ENCODE measurements at places on chromosomes 6 and 20.

DNA sequence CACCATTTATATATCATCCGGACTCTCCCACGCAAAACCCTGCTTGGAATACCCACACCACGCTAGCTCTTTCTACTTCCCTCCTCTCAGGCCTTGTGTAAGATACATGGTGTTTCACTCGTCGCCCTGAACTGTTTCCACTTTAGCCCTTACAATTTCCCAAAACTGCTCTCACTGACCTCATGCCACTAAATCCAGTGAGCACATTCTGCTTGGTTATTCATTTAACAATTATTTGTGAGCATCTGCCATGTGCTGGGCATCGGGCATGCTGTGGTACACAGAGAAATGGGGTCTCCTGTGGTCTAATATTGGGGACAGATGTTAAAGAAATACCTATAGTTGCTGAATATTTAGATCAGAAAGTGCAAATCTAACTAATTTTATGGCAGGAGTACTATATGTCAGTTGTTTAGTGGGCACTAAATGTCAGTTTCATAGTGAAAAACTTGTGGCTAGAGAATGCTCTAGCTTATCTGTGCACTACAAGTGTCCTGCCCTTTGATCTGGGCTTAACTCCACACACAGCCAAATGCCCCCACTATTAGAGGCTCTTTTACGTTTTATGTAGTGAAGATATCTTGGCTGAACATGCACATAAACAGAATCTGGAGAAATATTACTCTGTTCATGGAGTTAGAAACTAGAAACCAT lies 41.0 kb downstream of the PLEKHG1 start:
- DNase-seq: no peak

DNA sequence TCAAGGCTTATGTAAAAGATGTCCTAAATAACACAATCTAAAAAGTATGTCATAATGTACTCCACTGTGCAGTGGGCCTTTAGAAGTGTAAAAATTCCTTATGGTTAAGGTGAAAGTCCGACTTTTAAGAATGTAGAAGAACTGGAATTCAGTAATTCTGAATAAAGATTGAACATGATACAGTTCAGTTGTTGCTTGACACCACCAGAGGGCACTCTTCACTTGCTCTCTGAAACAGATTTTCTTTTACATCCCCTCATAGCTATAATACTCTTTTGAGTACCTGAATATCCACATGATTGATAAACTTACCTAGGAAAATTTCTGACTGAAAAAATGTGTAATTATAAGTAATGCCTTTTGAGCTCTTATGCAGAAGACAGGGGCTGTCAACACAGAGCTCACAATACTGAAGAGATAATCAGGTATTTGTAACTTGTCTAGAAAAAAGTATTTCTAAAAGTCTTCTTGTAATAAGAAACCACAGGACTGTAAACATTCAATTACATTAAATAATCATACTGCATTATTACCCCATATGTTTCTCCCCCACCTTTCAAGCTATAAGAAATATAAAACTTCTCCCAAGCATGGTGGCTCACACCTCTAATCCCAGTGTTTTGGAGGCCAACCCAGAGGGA lies 92.1 kb downstream of the POPDC3 start:
- DNase-seq: no peak

DNA sequence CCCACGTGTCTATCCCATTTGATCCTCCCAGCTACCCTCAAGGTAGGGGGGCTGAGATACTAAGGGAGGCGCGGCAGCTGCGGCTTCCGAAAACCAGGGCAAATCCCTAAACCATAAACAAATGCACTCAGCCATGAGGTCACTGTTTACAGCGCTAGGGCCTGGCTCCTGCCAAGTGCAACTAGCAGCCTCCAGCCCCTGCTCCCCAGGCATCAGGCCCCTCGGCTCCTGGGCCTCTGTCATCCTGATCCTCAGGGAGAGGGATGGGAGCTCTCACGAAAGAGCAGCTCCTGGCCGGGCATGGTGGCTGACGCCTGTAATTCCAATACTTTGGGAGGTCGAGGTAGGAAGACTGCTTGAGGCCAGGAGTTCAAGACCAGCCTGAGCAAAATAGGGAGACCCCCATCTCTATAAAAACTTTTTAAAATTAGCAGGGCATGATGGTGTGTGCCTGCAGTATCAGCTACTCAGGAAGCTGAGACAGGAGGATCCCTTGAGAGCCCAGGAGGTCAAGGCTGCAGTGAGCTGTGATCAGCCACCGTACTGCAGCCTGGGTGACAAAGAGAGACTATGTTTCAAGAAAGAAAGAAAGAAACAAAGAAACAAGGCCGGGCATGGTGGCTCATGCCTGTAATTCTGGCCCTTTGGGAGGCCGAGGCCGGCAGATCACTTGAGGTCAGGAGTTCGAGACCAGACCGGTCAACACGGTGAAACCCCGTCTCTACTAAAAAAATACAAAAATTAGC lies 42.5 kb upstream of the TLDC2 start:
- no peak for DNase-seq

DNA sequence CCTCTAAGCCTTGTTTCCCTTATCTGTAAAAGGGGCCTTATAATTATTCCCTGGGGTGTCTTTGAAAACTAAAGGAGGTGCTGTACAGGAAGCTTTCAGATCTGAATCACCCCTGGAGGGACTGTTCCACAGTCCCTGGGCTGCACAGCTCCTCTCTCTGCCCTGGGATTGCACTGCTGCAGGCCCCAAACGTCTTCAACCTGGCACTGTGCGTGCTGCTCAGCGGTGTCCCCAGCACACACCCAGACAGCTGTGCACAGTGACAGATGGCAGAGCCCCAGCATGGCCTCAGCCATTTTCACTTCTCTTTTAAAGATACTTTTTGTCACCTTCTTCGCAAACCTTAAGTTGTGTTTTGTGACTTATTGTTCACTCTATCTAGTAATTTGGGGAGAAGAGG lies 50.7 kb upstream of the INSM1 start:
- DNase-seq: no peak

DNA sequence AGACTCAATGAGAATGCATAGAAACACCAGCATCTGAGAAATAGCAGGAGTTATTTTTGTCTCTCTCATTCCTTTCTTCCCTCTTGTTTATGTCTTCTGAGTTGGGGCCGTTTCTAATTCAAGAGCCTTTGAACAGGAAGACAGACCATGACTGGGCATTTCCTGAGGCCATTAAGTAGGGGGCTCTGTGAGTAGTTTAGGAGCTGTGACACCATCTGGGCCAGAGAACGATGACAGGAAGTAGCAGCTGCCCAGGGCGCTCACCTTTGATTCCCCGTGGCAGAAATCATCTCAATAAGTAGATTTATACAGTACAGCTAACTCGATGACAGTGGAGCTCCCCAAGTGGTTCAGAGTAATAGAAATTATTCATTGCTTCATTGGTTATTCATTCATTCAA lies 298.4 kb upstream of the PLN start:
- DNase-seq: no peak

- DNase-seq: peak; percentile 65
These were observed at the start of gene HFE for GRCh38 chr6:26087284-26088115. Gene HFE, plus strand, starts transcription at chr6:26087429. Its CDS starts 12 bp downstream, at chr6:26087441.

- no peak for DNase-seq
These were observed 128.9 kb downstream of the BACH2 start for GRCh38 chr6:90167514-90168379.

DNA sequence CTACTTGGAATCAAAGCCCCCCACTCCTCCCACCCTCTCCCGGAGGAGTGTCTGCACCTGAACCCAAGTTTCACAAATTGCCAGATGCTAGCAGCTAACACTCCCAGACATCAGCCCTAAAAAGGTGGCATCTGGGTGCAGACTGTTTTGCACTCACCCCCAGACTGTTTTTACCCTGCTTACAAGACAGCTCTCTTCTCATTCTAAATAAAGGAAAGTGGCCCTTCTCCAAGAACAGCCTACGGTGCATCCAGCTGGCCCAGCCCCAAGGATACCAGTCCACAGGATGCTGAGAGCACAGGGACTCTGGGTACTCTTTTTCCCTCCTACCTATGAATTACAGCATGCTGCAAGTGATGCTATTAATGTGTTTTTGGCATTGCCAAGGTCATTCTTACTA lies 842.0 kb upstream of the FLRT3 start:
- DNase-seq: no peak

DNA sequence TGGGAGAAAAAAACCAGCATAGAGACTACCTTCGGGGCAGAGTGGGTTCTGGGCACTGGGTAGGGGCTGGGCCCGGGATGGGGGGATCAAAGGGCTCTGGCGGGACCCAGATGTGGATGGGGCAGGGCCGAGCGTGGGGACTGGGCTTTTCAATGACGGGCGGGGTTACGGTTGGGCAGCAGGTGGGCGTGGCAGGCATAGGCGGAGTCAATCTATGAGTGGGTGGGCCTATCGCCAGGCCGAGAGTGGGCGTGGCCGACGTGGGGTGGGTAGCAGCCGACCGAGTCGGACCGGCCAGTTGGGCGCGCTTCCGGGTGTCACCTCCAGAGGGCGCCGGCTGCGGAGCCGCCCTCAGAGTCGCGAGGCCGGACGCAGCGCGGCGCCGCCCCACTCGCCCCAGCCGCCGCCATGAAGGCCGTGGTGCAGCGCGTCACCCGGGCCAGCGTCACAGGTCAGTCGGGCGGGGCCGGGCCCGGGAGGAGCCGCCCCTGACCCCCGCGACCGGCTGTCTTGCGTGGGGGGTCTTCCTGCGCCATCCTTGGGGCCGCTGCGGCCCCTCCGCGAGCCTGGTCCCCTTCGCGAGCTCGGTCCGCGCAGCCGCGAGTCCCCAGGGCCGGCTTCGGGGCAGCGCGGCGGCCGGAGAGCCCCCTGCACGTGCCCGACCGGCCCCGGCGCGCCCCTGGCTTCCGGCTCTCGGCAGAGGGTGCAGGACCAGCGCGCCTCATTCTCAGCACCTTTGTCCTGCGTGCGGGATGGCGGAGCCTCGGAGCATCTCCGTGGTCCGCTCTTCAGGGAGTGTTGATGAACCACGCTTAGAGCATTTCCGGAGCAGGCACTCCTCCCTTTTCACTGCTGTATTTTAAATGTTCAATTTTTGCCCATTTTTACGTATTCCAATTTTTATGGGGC lies at the start of gene DTD1:
TSS of gene DTD1 (plus strand) at position 390 of the 909 bp plus-strand sequence. CDS start at position 409, 19 bp downstream.
- peak; percentile 92 for DNase-seq

DNA sequence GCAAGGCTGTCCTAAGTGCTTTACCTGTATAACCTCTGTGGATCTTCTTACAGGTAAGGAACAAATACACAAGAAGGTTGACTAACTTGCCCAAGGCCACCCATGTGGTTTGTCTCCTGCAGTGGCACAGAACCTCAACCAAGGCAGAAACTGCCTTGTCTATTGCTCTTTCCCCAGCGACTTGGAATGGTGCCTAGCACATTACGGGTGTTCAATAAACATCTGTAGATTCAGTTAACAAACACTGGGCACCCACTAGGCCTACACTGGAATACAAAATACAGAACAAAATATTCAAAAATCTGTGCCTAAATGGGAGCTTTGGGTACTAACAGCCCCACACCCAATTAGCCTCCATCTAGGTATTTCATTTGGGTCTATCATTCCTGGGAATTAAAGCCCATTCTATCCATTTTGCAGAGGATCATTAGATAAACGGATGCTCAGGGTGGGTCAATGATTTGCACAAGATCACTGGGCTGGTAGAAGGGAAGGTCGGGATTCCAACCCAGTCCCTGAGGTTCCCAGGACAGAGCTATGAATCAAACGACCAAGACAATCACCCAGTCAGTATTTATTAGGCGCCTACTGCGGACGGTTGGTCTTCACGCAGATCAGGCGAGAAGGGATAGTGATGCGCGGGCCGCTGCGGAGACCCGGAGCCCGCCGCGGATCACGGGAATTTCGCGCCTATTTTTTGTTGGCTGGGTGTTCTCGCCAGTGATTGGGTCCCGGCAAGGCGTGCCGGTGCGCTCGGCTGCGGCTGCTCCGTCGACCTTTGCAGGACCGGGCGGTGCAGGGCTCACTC lies at the start of gene STK35:
TSS of gene STK35 (plus strand) at position 771 of the 808 bp plus-strand sequence. CDS start 55 bp downstream, outside the sequence.
- DNase-seq: no peak

DNA sequence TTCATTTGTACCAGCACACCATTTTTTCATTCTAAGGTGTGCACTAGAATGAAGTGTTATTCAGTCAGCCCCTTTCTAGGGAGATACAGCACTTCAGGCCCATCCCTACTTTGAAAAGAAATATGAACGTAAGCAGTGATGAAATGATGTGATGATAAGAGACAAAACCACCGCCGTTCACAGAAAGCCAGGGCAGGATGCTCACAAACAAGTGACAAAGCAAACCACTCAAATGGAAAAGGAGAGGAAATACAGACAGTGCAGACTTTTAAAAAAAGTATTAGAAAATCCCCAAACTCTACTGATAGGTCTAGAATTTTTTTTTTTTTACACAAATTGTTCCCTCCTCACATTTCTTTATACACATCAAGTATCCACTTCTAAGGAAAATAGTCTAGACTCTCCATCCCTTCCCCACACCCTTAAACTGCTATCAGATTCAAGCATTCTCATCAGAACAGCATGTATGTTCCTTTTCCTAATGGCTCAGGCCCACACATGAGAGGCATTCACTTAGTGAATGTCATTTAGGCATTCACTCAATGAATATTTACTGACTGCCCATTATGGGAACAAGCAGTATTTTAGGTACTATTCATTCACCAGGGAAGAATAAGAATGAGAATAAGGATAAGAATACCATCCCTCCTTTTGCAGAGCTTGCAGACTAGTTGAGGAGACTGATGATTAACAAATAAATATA lies 243.5 kb downstream of the GMPR start:
- DNase-seq: peak; percentile 37

- DNase-seq: no peak
These were observed 109.9 kb downstream of the SLC24A3 start for GRCh38 chr20:19322061-19322985.

GRCh38 chr6:36742146-36742545 lies 44.5 kb downstream of the RAB44 start:
- DNase-seq: no peak

GRCh38 chr20:19628570-19629134 lies 129.4 kb upstream of the RIN2 start:
- no peak for DNase-seq

DNA sequence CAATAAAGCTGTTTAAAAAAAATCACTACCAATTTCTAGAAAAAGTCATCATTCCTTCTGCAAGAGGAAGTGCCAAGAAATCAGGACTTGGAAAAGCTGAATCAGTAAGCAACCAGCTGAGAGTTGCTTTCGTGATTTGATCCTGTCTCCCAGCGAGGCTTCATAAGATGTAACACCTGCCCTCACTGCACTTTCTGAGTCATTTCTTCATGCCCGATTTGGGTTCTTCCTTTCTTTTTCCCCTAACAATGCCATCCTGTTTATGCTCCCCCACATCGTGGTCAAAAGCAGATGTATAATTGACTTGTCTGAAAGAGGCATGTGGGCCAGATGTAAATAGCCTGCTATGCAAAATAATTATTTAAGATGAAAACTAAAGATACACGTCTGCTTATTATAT lies 52.1 kb downstream of the RIPOR2 start:
- DNase-seq: no peak

GRCh38 chr6:161417717-161418462 lies 144.0 kb upstream of the AGPAT4 start:
- DNase-seq: no peak

GRCh38 chr20:14657266-14658005 lies 320.0 kb upstream of the FLRT3 start:
- no peak for DNase-seq

- DNase-seq: no peak
These were observed 6.4 kb downstream of the RPS21 start for GRCh38 chr20:62393335-62393665.
